ENCODE measurements at places on chromosomes 1 and 21.

- DNase-seq: no peak
Observed at GRCh38 chr1:91876781-91877573, 9.0 kb downstream of the TGFBR3 start.

- DNase-seq: no peak
Observed at GRCh38 chr1:221148660-221149059, 269.4 kb downstream of the HLX start.

DNA sequence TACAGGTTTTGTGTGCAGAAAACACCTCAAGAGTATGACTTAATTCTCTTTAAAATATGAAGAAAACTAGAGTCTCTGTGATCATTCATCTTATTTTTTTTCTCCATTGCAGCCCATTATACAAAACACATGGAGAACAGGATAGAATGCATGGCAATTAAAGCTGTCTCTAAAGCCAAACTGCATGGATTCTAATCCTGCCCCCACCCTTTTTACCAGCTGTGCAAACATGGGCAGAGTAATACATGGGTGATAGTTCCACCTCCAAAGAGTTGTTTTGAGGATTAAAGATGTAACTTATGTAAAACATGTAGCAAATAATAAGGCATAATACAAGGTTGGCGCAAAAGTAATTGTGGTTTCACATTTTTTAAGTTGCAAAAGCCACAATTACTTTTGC is 114.4 kb downstream of the CLEC20A start:
- no peak for DNase-seq

DNA sequence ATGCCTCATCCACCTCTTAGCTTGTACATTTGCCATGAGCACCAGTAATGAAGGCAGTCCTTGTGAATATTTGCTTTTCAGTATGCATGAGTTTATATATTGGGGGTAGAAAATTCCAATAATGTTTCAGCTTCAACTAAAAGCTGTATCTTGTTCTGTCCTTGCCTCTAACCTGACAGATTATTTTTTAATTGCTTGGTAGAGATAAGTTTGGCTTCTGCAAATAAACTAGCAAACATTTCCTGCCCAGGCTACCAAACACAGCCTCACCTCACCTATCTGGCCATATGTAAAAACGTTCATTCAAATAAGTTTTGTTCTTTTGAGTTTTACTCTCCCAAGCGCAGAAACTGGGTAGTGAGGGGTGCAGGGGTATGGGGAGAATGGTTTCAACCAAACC is 75.6 kb upstream of the HOOK1 start:
- no peak for DNase-seq

DNA sequence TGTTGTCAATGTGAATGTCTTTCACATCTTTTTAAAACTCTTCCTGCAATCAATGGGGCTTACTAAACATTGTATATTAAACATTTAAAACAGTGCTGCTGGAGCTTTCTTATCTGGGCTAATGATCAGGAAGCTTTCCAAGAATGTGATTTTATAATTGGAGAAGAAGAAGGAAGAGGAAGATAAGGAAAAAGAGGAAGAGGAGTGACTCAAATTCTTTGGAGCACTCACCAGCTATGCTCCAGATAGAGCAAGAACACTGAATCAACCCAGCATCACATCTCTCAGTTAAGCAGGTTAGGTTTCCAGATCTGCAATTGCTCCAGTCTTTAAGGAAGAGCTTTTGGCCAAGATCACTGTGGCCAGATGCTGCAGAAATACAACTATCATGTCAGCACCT is 1.4 kb upstream of the SPRR2E start:
- DNase-seq: no peak

GRCh38 chr21:42722153-42722552 is 68.7 kb downstream of the PDE9A start:
- no peak for DNase-seq

GRCh38 chr1:18146886-18147285 is 39.3 kb downstream of the IGSF21 start:
- no peak for DNase-seq

DNA sequence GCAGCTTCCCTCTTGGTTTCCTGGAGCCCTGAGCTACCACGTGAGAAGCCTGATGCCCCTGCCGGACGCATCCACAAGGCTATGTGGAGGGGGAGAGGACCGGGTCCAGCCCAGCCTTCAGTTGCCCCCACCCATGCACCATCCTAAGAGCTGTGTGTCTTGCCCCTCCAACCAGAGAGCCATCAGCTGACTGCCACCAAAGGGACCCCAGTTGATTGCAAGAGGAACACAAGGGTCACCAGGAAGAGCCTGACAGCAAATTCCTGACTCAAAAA is 81.5 kb downstream of the GLIS1 start:
- no peak for DNase-seq

DNA sequence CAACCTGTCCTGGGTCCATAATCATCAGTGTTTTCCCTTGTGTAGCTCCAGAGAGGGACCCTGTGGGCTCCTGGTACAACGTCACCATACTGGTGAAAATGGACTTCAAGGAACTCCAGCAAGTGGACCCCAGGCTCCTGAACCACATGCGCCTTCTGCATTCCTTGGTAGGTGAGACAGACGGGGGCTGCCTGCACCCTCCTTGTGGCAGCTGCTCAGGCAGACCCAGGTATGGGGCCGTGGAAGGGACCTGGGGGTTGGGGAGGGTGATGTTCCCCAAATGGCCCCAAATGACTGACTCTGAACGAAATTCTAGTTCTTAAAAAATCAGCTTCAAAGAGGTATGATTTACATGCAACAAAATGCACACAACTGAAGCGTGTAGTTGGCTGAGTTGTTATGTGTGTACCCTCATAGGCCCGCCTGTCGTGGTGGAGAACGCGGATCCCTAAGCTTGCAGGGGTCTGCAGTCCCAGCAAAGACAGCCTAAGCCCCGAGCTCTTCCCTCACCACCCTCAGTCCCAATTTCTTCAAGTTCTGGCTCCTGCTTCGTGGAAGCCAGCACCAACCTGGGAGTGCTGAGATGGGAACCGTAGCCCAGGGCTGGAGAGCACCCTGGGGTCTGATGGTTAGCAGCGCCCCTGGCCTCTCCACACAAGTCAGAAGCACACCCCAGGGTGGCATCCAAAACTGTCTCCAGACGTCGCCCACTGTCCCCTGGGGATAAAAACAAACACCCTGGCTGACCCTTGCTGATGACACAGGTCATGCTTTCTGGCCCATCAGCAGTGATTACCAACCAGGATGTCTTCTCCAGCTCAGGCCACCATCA is 14.3 kb downstream of the UMODL1 start:
- no peak for DNase-seq

DNA sequence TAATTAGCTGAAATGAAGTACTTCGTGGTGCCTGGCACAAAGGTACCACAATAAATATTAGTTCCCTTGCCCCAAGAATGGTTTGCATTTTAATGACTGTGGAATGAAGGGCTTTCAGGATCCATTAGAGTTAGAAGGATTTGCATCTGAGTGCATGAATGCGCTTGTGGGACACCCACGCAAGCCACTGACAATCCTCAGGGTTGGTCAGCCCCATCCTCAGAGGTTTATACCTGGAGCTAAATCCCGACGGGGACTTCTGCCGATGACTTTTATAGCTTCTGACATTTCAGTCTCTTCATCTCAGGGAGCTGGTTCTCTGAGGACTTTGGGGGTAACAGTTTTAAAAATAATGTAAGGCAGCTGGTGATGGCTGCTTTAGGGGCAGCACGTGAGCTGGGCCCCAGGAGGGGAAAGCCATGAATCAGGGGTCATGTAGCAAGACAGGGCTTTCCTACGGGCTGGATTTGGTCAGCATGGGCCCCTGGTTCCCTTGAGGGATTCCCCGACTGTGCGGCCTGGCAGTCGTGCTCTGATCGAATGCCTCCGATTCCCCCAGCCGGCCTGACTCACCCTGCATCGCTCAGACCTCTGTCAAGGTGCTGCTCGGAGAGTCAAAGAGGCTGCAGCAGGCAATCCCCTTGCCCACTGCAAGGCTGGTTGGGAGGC is 20.8 kb upstream of the IL10 start:
- DNase-seq: no peak

GRCh38 chr1:202938287-202938925 is 11.4 kb upstream of the KLHL12 start:
- DNase-seq: no peak

GRCh38 chr1:44485229-44485933 is 80.3 kb downstream of the RNF220 start:
- DNase-seq: no peak

DNA sequence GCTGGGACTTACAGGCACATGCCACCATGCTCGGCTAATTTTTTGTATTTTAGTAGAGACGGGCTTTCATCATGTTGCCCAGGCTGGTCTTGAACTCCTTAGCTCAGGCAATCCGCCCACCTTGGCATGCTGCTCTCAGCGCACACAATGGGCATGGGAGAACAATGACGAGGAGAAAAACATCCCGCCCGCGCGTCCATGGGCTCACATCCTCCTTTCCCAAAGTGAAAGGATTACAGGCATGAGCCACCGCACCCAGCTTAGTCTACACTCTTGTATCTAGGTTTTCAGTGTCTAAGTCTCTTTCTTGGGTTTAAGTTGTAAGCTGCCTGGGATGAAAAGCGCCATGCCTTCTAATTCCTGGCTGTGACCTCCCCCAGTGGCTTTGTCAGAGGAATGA is 37.9 kb downstream of the CDK18 start:
- DNase-seq: no peak

DNA sequence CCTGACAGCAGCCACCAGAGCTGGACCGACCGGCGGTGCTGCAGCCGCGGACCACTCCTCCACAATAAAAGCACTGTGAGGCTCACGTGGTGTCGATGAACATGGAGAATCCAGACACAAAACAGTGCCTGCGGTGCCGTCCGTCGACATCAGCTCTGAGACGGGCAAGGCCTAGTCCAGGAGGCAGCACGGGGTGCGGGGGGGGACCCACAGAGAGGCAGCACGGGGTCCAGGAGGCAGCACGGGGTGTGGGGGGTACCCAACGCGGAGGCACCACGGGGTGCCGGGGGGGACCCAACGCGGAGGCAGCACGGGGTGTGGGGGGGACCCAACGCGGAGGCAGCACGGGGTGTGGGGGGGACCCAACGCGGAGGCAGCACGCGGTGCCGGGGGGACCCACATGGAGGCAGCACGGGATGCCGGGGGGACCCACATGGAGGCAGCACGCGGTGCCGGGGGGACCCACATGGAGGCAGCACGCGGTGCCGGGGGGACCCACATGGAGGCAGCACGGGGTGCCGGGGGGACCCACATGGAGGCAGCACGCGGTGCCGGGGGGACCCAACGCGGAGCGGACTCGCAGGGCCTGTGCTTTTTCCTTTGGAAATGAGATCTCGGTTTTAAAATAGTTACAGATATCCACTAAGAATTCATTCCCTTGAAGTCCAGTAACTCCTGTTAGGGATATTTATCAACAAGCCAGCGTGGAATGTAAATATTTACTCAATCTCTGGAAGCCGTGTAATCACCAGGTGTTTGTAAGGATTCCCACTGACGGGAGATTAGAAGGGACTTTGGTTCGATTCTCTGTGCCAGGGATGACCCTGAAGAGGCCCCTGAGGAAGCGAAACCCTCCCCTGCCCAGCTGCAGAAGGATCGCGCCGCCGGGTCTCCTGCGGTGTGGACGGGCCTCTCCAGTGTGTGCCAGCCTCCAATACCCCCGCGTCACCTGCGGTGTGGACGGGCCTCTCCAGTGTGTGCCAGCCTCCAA is 52.1 kb downstream of the COL6A1 start:
- DNase-seq: no peak

- no peak for DNase-seq
Observed at GRCh38 chr21:41180752-41181151, 12.8 kb downstream of the BACE2 start.

DNA sequence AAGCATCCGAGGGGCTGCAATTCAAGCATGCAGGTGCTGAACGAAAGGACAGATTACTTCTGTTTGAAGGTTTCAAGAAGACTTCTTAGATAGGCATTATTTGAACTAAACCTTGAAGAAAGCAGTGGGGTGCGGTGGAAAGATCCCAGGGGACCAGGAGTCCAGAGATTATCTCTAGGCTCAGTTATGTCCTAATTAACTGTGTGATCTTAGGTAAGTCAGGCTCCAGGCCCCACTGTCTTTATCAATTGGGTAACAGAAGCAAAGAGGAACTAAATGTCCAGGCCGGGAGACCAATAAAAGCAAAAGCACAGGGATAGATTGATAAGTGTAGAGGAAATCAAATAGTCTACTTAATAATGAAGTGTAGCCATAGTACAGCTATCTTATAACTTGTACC is 72.9 kb upstream of the CDC42BPA start:
- DNase-seq: no peak

DNA sequence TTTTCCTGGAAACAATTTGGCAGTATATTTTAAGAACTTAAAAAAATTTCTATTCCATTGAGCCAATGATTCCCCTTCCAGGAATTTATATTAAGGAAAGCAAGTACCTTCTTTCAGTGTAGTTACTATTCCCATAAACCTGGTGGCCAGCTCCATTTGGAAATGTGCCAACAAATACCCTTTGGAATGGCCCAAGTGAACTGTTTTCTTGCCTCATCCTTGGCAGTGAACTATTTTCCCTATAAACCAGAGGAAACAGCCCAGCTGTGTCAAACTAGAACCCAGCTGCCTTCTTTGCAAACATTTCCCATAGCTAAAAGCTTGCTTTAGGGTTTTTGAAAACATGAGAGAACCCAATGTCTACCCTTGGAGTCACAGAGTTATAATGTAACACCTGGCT is 496.9 kb downstream of the NEGR1 start:
- DNase-seq: no peak

- no peak for DNase-seq
Observed at GRCh38 chr1:200028586-200029034, 1.1 kb downstream of the NR5A2 start.

GRCh38 chr1:95578462-95578861 is 344.5 kb downstream of the RWDD3 start:
- no peak for DNase-seq

DNA sequence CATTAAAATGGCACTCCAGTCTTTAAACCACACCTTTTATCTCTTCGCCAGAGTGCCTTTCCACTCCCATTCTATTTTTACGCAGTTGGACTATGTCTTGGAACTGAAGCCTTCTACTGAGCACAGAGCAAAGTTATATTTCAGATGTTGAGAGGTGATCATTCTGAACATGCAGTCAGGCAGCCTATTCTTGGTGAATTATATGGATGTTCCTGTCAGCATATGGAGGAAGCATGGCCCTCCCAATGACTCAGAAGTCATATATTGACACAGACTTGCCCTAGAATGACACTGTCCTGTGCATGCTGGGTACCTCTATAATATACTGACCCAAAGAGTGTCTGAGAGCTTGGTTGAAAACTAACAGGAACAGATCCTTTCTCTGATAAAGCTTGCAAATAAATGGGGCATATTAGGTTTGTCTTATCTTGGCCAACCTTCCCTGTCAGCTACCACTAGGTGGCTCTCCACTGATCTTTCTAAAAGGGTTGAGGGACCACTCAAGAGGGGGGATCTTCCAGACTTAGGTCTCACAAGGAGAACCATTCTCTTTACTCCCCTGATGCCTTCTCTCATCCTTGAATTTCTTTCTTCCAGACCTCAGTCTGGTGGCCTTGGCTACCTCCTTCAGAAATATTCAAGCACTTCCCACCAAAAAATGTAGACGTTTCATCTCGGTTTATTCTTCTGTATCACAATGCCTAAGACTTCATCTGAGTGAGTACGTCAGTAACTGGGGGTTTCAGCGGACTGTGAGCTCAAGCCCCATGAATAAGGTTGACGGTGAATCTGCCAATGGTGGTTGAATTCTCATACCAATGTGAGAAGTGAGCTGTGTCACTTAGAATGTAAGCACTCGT is 11.8 kb upstream of the ALG14 start:
- no peak for DNase-seq

GRCh38 chr1:228784181-228784580 is 48.9 kb downstream of the RHOU start:
- DNase-seq: no peak
